ENCODE measurements at places on chromosomes 2 and 18.

DNA sequence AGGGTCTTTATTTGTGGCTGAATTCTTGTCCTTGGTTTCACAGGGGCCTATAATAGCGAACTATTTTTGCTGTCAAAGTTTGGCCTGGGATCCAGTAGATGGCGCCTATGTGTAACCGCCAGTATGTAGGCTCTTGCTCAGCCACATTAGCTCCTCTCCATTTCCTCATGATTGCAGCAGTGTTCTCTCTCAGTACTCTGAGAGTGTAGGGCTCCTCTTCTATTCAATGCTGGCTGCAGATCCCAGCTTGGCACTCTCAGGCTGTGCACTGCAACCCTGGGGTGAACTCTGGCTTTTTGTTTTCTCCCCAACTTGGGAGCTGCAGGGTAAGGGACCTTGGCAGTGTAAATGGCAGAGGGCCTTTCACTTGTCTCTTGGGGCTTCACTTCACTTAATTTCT lies 344.6 kb upstream of the CHAC2 start:
- no peak for DNase-seq

DNA sequence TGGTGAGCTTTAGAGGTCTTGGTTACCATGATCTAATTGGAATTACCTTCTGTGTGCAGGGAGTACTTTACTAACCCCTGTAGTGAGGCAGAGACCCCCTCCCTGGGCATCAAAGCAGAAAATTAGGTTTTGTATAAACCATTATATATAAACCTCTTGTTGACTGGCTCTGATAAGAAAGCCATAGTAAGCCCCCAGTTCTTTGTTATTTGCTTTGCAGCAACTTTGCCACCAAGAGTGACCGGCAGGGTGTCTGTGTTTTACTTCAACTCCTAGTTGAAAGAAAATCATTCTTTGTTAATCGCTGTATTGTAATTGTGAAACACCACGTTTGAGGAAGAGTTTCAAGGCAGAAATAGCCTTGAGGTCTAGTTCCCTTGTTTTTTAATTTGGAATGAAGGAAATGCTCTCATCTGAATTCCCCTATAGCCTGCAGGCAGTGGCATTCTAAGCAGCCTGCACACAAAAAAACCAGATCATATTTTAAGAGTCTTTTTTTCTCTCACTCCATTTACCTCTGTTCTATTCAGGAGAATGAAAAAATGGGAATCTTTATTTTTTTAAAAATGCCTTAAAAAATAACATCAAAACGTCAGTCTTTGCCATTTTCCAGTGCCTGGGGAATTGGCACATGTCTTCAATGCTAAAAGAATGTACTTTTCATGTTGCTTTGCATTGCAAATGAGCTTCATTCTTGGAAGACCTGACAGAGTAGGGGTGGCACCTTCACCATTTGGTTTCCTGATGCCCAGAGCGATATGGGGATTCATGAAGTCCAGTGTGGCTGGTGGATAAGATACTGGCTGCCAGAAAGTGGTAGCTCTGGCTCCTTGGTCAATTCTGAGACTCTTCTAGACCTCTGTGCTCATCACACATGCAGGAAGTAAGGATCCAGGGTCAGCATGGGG lies 338.1 kb downstream of the SLC4A3 start:
- no peak for DNase-seq

- DNase-seq = no peak
Measured at GRCh38 chr2:210188190-210188589, 17.0 kb upstream of the KANSL1L start.

DNA sequence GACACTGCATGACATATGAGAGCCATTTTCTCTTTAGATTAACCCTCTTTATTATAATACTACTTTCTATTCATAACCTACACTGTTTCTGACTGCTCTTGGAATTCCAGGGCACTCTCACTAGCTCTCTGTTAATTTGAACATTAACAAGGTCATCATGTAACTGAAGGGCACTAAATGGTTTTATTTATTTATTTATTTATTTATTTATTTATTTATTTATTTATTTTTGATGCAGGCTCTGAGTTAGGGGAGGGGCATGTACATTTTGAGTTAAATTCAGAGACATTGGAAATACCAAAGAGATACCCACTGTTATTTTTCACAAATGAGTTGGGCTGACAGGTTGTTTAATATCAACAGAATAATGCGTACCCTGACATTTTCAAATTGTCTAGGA lies 1038.7 kb upstream of the NRXN1 start:
- no peak for DNase-seq

DNA sequence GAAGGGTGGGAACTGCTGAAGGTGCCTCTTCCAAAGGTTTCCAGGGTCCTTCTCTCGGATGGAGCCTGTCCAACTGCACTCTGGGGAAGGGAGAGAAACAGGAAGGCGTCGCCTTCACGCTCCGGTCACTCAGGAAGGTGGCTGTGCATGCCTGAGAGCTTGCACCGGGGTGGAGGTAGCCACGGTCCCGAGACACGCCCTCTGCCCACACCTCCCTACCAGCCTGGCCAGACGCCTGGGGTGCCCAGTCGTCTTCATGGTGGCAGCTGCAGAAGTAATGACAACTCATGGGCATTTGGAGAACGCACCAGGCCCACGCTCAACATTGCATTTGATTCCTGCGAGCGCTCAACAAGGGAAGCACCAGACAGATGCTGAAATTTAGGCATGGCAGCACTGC lies 59.9 kb downstream of the ADNP2 start:
- DNase-seq = no peak

DNA sequence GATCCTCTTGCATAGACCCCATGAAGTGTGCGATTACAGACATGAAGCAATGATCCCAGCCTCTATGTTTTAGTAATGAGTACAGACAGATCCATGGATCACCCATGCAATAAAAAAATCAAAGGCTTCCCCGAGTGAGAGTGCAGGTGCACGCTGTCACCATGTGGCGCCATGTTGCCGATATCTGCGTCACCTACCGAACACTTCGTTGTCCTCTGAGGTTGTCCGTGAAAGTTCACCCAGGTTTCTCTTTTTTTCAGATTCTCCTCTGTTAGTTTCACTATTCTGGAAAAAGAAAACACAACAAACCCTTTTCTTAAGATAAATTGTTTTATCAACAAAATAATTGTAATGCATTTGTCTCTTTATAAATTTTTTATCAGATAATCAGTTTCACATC lies 66.5 kb downstream of the MBP start:
- no peak for DNase-seq

DNA sequence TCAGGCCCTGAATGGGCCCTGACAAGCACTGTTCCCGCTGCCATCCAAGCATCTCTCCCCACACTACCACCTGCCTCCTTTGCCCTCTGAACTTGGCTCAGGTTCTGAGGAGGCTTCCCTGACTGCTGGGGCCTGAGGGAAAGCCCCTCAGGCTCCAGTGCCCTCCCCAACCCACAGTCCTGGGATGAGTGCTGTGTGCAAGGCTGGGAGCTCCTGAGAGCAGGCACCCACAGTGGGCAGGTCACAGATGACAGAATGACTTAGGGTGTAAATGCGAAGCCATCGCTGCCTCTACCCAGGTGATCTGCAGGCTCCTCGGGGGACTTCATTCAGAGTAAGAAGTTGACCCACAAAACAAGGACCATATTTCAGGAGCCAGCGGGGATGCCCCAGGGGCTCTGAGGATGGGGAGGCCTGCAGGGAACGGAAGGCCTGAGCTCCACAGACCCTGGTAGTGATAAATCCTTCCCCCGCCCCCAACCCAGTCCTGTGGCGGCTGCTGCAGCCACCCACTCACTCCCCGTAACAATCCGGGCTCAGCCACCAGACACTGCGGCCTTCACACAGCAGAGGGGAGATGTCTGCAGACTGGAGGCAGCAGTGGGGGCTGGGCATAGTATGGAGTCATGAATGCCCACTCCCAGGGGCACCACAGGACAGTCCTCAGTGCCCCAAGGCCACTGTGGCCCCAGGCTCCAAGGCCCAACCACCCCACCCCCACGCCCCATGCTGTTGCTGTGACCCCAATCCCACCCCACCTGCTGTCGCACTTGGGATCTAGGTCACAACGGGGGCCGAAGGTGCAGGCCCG lies 8.9 kb downstream of the BIN1 start:
- DNase-seq = no peak

DNA sequence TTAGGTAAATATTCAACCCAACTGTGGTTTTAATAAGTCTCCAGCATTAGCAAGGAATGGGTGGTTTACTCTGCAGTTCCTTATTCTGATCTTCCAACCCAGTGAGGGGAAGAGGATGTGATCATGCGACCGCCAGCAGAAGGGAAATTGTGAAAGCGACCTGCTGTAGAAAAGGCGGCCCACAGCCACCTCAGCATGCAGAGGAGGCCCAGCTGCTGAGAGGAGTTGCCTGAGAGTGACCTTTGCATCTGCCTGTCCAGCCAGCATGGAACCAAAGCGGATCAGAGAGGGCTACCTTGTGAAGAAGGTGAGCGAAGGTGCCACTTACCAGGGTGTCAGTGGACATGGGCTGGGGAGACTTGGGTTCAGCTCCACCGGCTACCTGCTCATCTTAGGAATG lies at the start of gene PLEK:
Gene PLEK (plus strand): TSS at position 196 of the 400 bp plus-strand sequence. CDS start 70 bp downstream, at position 266.
- DNase-seq = peak; percentile 69

DNA sequence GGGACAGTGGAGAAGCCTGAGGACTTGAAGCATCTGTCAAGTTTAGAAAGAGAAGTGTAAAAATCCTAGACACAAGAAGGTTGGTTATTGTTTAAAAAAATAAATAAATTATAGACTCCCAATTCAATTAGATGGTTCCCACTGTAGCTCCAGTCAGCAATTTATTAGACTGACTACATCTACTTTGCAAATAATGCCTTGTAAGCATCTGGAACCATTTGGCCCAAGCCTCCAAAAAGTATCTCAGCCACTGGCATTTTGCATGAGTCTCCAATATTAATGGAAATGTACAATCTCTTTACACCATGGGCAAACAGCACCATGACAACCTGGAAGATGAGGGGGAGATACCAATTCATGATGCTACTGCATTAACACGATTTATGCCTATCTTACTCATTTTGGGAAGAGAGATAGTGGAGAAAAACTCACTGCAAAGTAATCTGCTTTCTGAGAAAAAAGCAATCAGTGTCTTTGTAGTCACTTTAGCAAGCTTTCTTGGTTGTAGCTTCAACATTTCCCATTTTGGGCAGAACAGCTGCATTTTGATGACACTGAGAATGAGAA lies 2.8 kb downstream of the NYAP2 start:
- DNase-seq = no peak

GRCh38 chr2:17788773-17789172 lies 27.5 kb upstream of the MSGN1 start:
- no peak for DNase-seq

- DNase-seq = no peak
Measured at GRCh38 chr2:29841386-29842004, 79.9 kb downstream of the ALK start.

DNA sequence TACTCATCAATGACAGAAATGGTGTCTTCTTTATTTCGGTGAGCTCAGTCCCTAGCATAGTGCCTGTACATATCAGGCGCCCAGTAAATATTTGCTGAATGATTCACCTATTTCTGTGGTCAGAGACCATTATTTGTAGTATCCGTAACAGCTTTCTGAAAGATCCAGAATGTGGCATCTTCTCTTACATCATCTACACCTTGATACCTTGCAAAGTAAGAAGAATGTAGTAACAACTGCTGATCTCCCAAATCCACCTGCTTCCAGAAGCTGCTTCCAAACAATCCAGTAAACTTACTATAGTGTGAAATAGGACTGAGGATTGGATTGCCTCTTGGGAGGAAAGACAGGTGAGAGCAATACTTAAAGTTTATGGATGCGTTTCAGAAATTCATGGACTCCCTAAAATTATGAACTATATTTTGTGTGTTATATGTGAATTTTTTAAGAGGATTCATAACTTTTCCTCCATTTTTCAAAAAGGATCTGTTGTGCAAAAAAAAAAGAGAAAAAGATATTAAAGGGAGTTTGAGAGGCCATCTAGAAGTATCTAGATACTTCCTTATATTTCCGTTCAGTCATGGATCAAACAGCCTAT lies 945 bp upstream of the ASXL2 start:
- no peak for DNase-seq

DNA sequence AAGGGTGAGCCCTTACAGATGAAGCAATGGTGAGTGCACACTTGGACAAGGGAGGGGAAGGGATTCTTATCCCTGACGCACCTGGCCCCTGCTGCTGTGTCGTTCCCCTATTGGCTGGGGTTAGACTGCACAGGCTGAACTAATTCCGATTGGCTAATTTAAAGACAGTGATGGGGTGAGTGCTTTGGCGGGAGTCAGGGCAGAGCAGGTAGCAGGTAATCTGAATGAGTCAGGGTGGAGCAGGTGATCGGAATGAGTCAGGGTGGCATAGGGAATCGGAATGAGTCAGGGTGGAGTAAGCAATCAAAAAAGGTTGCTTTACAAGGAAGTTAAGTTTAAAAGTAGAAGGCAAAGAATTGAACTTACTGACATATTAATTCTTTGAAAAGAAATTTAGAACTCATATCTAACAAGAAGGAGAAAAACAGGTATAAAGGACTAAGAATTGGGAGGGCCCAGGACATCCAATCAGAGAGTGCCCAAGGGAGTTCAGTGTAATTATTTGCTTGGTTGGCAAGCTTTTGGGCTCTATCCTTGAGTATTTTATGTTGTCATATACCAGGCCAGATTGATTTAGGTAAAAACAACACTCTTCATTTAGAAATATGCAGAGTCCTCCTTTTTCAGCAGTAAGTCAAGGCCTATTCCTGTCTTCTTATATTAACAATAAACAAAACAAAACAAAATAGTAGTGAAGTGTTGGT lies 52.3 kb upstream of the RALBP1 start:
- no peak for DNase-seq

GRCh38 chr2:147553775-147554271 lies 291.0 kb upstream of the ACVR2A start:
- DNase-seq = no peak

DNA sequence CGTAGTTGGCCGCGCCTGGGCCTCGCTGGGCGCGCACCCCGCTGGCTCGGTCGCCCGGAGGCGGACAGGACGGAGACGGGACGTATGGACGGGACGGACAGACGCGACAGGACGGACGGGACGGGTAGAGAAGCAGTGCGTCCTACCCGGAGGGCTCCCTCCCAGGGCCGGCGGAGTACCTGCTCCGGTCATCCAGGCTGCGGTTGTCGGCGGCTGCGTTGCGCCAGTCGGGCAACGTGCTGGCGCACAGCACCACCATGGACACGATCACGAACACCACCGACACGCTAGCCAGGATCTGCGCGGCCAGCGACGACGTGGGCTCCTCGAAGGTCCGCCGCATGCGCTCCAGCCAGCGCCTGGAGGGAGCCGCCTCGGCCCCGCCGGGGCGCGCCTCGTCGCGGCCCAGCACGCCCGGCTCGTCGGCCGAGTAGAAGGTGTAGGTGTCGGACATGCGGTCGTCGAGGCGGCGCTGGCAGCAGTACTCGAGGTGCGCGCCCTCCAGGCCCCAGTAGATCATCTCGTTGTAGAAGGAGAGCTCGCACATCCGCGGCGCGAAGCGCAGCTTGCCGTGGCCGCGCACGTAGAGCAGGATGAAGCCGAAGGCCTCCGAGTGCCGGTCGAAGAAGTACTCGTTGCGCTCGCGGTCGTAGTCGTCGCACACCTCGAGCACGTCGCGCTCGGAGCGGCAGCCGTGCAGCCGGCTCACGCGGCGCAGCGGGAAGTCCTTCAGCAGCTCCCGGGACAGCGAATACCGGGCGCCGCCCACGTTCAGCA lies 903 bp downstream of the KCNG3 start:
- DNase-seq = peak; percentile 47

GRCh38 chr2:216519154-216519762 lies 20.6 kb downstream of the RPL37A start:
- DNase-seq = peak; percentile 70

- DNase-seq = no peak
Measured at GRCh38 chr2:16275661-16276060, 335.3 kb downstream of the MYCN start.

All from activated CD8-positive, alpha-beta memory T cell treated with anti-CD3 and anti-CD28 coated beads, Interleukin-2, amount 10 ng/mL, durations not matched to agents 7 days and 5 days (primary cell).